K562 (cell line): ENCODE measurements at places on chromosomes 11 and 22. TPM values are rescaled to one million over a fixed set of nuclear protein-coding genes. Genes with fewer than 3 reads are reported as not detected.

Gene MMP13
- not detected in 2 replicates for polyA plus RNA-seq

Gene TRIM68
- 7.9 and 9.3 TPM in 2 replicates for polyA plus RNA-seq

Gene WNT7B
- not detected in 2 replicates for polyA plus RNA-seq

Gene MLC1
- polyA plus RNA-seq = 0.38 and 0.91 TPM in 2 replicates

Gene PRG2
- 26.6 and 31.8 TPM in 2 replicates for polyA plus RNA-seq

Gene APOL5
- not detected in 2 replicates for polyA plus RNA-seq

GRCh38 chr11:3165152-3165705, at the start of gene OSBPL5:
TSS of gene OSBPL5 (minus strand) at chr11:3165310. CDS start at chr11:3129148, 36,162 bp downstream.
- DNase-seq = peak; percentile 81

GRCh38 chr11:73400293-73400692, 24.1 kb downstream of the RELT start:
- DNase-seq = no peak

- no peak for DNase-seq
Observed at GRCh38 chr11:35162745-35163144, 23.8 kb downstream of the CD44 start.

- DNase-seq = no peak
Observed at GRCh38 chr22:20808844-20809243, 34.9 kb downstream of the SERPIND1 start.

DNA sequence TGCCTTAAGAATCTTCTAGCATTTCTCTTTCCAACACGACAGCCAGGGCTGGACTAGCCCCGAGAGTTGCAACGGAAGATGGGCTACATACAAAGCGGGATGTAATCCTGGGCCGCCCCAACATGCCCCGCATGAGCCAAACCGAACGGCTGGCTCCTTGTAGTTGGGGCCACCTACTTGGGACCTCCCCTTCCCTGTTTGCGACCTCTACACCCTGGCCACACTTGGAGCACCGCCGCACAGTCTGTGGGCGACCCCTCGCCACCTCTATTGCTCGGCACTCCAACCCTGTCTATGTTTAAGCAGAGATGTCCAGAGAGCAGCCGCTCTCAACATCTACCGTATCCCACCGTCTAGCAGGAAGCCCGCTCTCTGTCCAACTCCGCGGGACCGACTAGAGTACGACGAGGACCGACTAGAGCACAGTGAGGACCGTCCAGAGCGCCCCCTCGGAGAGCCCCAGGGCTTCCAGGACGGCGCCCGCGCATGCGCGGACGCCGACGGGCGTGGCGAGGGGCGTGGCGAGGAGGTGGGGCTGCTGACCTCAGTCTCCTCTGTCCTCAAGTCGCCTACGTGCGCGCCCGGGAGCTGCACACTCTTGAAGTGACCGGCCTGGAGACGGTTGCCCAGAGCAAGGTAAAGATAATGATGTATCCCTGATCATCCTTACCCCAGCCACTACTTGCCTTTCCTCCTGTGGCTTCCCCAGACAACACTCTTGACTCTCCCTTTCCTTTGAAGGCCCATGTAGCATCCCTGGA, 32.3 kb downstream of the NEAT1 start:
- peak; percentile 98 for DNase-seq

- DNase-seq = no peak
Observed at GRCh38 chr11:1003159-1003558, 33.4 kb downstream of the MUC6 start.

DNA sequence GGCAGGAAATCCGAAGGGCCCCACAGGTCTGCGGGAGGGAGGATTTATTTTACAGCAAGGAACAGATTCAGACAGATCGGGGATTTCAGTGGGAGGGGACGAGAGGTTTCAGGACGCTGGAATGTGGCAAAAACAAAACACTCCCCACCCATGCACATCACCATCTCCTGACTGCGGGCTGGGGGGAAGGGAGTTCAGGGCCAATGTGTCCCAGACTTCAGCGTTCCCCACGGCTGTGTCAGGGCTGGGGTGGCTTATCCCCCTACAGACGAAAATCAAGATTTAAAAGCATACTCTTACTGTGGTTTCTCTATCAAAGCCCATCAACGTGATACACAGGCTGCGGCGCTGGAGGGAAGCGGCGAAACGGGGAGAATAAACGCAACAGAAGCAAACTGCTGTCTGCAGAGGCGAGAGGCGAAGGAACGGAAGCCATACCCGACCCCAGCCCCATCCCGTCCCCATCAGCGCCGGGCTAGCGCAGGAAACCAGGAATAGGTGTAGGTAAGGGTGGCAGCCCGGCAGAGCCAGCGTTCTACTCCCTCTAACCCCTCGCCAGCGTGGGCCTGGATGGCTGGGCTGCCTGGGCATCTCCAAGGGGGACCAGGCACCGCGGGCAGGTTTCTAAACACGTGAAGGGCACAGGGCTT, 2.7 kb downstream of the TENM4 start:
- no peak for DNase-seq

DNA sequence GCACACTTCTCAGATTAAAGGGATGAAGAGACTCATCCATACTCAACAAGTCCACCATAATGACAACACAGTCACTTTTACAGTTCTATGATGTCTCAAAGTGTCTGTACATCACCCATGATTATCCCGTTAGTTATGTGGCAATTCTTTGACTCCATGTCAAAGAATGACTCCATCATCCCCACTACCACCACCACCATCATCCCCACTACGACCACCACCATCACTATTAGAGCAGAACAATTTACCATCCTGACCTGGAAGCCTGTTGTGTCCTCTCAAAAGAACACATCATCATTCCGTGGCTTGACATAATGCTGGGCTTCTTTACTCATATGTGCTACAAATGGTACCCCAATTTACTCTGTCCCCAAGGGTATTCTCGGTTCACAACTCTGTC, 13.7 kb downstream of the PRR5L start:
- no peak for DNase-seq

GRCh38 chr11:128522943-128523518, 64.3 kb downstream of the ETS1 start:
- DNase-seq = no peak

GRCh38 chr22:37308385-37309200, 26.3 kb downstream of the CYTH4 start:
- no peak for DNase-seq

- DNase-seq = peak; percentile 26
Observed at GRCh38 chr11:32894149-32894827, 1.7 kb downstream of the QSER1 start.
